ENCODE measurements at places on chromosomes 7 and 10.

DNA sequence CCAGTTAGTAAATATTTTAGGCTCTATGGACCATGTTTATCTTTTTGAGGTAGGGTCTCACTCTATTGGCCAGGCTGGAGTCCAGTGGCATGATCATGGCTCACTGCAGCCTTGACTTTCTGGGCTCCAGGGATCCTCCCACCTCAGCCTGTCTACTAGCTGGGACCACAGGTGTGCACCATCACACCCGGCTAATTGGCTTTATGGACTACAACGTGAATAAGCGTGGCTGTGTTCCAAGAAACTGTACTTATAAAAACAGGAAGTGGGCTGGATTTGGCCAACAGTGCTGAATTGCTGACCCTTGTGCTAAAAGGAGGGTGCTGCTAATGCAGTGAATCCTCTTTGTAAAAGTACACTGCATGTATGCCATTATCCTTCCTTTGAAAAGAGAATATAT lies 111.7 kb upstream of the CDK13 start:
- peak; percentile 87 for DNase-seq

DNA sequence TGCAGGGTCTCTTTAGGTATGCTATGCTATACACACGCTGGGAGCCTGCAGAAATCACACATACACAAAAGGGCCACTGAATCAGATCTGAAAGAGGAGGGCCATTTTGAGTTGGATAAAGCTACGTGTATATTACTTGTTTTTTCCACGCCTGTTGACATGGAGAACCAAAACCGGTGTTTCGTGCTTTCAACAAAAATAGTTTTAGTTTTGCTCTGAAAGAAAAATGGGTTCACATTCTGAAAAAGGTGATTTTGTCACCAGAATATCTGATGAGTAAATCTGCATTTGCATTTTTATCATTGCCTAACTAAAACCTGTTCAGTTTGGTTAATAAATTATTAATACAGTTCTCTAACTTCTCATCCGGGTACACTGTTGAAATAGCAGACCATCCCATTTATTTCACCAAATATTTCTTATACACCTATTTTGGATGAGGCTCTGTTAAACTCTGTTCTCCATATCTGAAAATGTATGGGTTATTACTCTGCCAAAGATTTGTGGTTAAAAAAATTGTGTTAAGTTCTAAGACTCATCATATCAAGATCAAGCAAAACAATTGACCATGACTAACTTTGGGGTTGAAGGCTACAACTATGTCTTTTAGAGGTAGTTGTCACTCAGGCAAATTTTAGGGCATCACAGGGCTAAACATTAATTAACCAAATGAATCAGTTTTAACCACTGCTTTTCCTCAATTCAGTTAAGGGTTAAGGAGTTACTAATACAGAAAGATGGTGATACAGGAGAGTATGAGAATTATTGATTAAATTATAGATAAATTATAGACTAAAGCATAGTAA lies 101.2 kb upstream of the RPA3 start:
- no peak for DNase-seq

GRCh38 chr7:131110297-131111080 lies 217.2 kb upstream of the MKLN1 start:
- DNase-seq, result no peak

DNA sequence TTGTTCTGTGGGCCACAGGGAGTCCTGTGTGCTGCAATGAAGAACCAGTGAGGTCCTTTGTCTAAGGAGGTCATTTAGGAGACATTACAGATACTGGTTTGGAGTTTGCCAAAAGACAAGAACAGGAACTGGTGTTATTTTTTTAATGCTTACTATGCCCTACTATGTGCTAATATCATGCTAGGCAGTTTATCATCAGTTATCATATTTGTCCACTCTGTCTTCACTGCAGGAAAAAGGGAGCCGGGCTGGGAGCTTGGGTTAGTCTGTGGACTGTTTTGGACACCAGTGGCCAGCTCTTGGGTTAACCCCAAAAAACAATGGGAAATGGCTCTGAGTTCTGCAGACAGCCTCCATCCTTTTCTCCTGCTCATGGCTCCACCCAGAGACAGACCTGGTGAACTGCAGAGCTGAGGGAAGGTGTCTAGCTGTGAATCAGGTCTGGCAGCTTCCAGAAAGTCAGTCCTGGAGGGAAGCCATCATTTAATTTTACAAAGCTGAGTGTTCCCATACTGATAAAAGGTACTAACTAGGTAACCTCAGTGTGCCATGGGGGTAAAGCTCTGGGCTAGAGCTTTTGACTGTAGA lies 101.2 kb upstream of the ZNF746 start:
- no peak for DNase-seq

- no peak for DNase-seq
Measured at GRCh38 chr7:19102884-19103283, 14.6 kb downstream of the TWIST1 start.

- DNase-seq, result no peak
Measured at GRCh38 chr10:117792214-117792613, 249.7 kb downstream of the EMX2 start.

DNA sequence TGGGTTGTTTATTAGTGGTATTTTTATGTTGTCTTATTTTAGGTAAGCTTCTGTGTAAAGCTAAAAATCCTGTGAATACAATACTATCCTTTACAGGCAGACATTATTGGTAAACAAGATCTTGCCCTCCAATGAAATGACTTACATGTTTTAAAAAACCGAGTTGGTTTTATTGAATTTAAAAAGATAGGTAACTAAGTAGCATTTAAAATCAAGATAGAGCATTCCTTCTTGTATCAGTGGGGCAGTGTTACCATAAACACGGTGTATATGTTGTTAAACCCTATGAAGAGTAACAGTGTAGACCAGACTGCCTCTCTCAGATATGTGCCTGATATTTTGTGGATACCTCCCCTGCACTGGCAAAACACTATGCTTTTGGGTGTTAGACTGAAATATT lies 81.0 kb downstream of the SNX10 start:
- no peak for DNase-seq

DNA sequence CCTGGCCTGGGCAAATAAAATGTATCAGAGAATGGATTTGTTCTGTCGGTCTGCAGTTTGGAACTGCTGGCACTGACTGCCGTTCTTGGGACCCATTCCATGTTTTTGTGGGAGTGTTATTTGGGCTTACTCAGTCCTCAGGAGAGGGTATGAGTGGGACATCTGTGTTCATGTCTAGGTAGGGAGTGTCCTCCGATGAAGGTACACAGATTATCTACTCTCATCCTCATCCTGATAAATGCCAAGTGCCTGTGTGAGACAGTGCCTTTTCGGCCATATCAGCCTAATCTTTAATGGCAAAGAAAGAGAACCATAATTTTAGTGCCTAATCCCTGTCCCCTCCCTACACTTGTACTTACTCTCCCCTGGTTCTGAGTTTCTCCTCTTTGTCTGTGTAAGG lies 409.4 kb downstream of the REEP3 start:
- no peak for DNase-seq

DNA sequence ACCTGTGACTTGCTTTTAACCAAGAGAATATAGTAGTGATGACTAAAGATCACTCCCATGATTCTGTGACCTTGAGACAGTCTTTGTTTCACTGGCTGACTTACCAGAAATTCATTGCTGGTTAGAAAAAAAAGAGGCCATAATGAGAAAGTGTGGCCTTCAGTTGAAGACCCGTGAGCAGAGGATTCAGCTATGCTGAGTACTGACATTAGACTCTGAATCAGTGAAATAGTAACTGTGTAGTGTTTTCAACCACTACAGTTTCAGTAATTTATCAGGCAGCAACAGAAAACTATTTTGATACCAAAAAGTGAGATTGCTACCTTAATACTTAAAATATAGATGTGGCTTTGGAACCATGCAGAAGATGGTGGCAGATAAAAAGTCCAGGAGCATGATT lies 298.0 kb upstream of the KCND2 start:
- no peak for DNase-seq

DNA sequence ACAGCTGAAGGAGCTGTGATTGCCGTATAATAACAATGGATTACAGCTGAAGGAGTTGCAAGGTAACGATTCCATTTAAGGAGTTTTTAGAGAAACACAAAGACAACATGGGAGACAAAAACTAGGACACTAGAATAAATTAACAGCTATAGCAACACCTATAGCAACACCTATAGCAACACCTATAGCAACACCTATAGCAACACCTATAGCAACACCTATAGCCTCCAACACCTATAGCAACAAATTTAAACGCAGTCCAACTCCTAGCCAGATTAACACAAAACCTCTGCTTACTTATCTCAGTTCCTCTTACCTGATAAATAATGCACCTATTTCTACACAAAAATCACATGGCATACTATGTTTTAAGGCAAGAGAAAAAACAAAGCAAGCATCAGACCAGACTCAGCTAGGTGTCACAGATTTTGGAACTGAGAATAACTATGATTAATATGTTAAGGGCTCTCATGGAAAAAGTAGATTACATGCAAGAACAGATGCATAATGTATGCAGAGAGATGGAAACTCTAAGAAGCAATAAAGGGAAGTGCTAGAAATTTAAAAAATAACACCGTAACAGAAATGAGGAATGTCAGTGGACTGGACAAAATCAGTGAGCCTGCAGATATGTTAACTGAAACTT lies 55.7 kb upstream of the SRPK2 start:
- no peak for DNase-seq

- no peak for DNase-seq
Measured at GRCh38 chr10:122075171-122075570, 86.2 kb downstream of the TACC2 start.

- DNase-seq, result no peak
Measured at GRCh38 chr7:74069790-74070618, 13.6 kb upstream of the LIMK1 start.

DNA sequence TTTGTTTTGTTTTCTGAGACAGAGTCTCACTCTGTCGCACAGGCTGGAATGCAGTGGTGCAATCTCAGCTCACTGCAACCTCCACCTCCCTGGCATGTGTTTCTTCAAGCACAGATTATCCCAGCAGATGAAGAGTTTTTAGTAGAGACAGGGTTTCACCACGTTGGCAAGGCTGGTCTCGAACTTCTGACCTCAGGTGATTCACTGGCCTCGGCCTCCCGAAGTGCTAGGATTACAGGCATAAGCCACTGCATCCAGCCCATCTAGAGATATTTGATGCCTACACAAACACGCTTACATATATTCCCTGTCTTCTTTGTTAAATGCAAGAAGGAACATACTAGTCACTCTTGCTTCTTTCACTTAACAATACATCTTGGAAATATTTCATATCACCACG lies 5.9 kb upstream of the PTF1A start:
- no peak for DNase-seq

- DNase-seq, result no peak
Measured at GRCh38 chr10:50529660-50530059, 94.1 kb downstream of the SGMS1 start.

DNA sequence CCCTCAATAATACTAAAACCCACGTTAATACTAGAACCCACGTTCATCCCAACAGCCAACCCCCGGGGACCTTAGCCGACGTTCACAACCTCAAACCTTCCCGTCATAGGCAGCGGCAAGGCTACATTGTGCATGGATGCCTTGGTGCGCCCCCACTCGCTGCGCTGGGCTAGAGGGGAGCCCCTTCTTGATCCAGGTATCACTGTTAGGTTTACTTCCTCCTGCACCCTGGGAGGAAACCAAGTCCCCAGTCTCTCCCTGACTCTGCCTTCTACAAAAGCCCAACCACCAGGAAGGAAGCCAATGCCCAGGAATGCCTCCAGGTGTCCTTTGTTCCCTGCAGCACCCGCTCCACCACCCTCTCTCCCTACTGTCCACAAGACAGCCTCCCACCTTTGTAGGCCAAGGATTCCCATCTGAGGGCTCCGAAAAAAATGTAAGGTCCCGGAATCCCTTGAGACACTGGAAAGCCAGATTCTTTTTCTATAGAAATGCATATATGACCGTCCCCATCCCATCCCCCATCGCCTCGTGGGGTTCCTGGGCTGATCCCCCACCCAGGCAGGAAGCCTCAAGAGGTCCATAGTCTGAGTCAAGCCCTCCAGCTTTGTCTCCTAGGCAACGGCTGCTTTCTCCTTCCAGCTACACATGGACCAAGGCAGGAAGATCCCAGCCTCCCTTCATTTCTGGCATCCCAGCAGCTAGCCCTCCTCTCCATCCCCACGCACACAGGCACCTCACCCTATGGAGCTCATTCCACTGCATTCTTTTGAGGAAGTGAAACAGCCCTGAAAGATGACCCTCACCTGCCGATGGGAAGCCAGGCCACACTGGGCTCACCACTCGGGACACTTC lies 25.2 kb downstream of the CTBP2 start:
- no peak for DNase-seq

- DNase-seq, result peak; percentile 69
Measured at GRCh38 chr7:100827330-100828226, at the start of gene EPHB4. TSS of gene EPHB4 (minus strand) at chr7:100827523. CDS start at chr7:100827030, 493 bp downstream.

GRCh38 chr7:158271646-158272045 lies 316.0 kb downstream of the PTPRN2 start:
- DNase-seq, result no peak

DNA sequence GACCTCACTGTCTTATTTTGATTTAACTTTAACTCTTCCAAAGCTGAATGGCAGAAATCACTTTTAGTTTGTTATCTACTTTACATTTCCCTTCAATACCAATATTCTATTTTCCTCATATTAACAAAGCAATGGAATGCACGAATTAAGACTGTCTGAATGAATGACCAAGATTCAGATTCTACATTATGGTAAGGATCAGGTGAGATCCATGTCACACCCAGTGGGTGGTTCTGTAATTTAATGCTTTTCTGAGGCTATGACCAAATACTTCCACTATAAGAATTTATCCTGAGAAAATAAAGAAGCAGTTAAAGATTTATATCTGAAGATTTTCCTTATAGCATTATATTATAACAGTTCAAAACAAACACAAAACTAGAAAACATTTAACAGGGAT lies 90.2 kb upstream of the NUPR2 start:
- no peak for DNase-seq

GRCh38 chr7:64581391-64581790 lies 18.5 kb upstream of the ZNF680 start:
- no peak for DNase-seq

DNA sequence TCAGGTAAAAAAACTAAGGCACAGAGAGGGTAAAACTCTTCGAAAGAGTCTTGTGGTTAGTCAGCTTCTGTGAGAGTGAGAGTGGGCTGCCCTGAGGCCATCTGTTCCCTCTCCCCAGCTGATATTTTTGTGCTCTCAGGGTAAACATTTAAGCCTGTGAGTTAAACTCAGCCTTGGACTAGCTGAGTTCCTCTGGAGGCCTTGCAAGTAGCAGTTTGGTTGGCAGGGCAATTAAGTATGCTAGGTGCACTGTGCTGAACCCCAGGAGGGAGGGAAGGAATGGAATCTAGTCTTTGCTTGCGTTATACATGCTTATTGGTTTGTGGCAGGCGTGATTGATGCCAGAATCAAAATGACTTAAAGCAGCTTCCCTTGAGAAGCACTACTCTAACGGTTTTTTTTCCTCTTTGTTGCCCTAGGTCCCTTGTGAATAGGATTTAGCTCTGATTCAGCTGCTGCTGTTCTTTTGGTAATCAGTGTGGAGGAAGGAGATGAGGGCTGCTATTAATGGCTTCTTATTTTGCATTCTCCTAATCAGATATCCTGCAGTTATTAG lies 140.2 kb downstream of the AUTS2 start:
- peak; percentile 92 for DNase-seq

- no peak for DNase-seq
Measured at GRCh38 chr10:119297207-119297968, 90.0 kb downstream of the GRK5 start.

DNA sequence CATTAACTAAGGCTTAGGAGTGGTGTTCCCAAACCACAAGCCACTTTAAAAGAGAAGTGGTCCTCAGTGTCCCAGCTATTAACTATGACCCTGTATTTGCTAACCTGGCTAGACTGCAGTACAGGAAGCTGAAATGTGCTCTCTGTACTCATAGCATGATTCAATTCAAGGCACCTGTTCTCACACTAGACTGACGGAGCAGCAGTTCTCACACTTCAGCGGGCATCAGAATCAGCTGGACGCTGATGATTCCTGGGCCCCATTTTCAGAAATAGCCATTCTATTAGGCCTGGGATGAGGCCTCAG lies 24.5 kb upstream of the MSRB2 start:
- no peak for DNase-seq

All from NCI-H524 (cell line).